Central memory CD4-positive, alpha-beta T cell (primary cell): ENCODE measurements at places on chromosomes 5 and 9.

DNA sequence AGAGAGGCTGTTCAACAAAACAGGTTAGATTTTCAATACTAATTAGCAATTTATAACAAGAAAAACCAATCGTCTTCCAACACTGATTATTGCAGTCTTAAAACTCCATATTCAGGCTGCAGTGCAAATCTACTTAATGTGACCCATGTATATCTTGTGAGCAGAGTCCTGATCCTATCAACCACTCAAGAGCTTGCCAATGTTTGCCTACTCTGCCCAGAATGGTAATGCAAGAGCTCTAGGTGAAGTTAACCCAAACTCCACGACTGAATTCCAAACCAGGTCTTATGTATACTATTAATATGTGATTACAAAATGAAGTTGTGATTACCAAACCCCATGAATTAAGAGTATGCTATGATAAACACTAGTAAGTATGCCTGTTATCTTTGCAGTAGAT is 17.1 kb downstream of the EFNA5 start:
- DNase-seq = no peak

DNA sequence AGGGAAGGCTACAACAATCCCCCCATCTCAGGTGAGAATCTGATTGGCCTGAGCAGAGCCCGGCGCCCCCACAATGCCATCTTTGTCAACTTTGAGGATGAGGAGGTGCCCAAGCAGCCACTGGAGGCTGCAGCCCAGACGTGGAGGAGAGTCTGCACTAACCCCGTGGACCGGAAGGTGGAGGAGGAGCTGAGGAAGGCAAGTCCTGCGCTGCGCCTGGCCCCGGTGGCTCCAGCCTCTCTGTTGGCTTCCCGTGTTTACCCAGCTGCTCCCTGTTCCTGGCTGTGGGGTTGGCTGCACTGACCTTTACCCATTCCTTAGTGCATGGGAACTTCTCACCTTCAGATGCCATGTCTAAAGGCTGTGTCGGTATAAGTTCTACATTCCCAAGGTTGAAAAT is 11.0 kb upstream of the CEL start:
- no peak for DNase-seq

DNA sequence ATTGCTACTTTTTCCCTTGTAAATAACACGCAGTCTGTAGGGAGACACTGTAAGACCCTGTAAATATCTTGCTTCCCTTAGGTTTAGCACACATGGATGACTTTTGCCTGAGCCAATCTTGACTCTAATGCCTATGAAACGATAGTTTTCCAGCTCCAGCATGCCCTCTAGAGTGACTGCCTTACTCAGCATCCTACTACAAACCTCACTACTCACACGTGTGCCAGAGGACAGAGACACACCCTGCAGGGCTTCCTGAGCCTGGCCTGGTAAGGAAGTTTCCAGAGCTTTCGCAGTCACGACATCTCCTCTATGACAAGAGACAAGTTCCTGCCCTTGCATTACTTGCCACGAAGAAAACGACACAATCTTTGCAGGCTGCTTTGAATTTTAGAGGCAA is 138.1 kb downstream of the ATPSCKMT start:
- DNase-seq = no peak

DNA sequence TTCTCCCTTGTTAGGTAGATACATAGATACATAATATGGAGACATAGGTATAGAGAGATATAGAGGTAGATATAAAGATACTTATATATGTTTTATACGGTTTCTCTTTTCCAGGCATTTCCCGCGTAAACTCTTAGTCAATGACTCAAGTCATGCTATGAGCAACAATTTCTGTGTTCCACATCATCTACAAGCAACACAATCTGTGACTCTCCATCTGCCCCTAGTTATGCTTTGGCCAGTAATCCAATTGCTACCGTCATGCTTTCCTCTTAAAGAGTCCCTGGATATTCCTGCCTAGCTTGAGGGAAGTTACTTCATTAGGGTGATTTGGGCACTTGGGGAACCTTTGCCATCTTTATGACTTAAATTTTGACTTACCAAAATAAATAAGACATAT is 129.0 kb upstream of the ADAMTS16 start:
- no peak for DNase-seq

DNA sequence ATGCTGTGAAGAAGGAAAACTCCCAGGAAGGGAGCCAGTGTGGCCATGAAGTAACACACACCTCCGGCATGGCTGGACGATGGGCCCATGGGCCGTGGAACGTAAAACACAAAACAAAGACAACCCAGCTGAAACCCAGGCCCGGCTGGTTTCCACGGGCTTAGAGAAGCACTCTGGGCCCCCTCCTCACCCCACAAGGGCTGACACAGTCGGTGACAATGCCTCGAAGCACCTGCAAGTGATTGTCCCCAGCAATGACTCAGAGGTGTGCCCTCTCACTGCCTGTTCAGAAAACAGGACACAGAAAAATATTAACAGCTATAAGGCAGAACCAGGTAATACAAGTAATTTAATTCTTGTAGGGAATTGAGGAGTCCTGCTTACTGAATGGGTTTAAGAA is 135.3 kb downstream of the ROR2 start:
- no peak for DNase-seq

DNA sequence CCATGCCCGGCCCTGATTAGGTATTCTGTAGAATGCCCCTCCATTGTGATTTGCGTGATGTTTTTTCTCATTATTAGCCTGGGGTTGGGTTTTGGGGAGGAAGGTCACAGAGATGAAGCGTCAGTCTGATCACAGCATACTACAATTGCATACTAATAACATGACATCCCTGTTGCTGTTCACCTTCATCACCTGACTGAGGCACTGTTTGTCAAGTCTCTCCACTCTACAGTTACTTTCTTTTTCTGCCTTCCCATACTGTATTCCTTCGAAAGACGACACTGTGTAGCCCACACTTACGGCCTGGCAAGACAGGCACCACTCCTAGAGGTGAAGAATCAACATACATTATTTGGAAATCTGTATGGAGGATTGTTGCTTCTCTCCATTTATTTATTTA is 5.5 kb downstream of the ZNF354C start:
- DNase-seq = no peak

DNA sequence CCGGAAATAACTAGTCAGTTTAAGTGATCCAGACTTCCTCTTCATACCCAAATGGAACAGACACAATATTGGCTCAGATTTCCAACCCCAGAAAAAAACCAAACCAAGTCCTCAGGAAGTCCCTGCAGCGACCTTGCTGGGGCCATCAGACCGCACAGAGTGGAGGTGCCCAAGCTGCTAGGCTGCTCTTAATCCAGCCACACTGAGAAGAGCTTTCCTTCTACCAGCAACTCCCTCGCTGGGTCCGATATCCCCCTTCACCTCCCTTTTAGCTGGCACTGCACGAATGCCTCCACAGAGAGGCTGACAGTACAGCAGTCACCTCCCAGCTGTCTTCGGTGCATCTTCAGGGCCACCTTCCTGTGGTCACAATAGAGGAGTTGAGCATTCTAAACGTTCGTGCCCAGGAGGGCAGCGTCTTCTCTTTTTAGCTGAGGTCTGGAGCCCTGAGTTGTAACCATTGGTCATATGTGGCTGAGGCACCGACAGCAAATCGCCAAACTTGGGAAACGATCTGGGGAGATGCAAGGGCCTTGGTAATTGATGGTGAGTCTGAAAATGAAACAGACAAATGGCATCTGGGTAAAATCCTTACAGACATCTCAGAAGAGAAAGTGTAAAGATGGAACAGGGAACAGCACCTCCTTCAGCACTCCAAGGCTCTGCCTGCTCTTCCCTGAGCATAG is 5.7 kb downstream of the NAIF1 start:
- DNase-seq = no peak

GRCh38 chr5:122933956-122934355 is 88.5 kb downstream of the SNX24 start:
- DNase-seq = no peak
